ENCODE measurements at places on chromosomes 13 and 19.

DNA sequence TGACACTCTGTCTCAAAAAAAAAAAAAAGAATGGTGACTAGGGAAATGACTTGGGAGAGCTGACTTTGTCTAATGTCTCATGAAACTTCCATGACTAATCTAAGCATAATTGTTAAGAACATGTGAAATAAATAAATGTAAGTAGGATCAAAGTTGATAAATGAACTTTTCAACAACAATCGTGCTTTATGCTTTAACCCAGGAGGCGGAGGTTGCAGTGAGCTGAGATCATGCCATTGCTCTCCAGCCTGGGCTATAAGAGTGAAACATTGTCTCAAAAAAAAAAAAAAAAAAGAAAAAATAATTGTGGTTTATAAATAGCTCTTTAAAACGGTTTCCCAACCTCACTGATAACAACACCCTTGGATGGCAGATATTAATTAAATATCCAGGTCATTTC lies 12.9 kb upstream of the AKT2 start:
- no peak for DNase-seq

DNA sequence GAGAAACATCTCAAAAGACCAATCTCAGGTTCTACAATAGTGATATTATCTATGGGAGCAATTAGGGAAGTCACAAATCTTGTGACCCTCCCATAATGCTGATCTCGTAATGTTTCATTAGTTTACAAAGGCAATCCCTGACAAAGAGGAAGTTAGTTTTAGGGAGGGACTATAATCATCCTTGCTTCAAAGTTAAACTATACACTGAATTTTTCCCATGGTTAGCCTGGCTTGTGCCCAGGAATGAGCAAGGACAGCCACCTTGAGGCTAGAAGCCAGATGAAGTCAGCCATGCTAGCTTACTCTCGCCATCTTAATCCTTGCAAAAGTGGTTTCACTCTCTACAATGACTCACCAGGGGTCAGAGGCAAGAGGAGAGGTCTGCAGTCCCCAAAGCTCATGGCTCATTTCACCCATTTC lies 5.4 kb downstream of the CEACAM3 start:
- no peak for DNase-seq

- DNase-seq: no peak
Observed at GRCh38 chr19:1942934-1943555, 2.1 kb downstream of the CSNK1G2 start.

GRCh38 chr13:40979232-40979631 lies 39.9 kb downstream of the ELF1 start:
- DNase-seq: no peak

GRCh38 chr19:57302727-57303401 lies 17.4 kb upstream of the ZNF543 start:
- no peak for DNase-seq

- no peak for DNase-seq
Observed at GRCh38 chr13:105543742-105544141, 991.7 kb downstream of the EFNB2 start.

GRCh38 chr13:99041337-99041736 lies 63.5 kb upstream of the DOCK9 start:
- no peak for DNase-seq

DNA sequence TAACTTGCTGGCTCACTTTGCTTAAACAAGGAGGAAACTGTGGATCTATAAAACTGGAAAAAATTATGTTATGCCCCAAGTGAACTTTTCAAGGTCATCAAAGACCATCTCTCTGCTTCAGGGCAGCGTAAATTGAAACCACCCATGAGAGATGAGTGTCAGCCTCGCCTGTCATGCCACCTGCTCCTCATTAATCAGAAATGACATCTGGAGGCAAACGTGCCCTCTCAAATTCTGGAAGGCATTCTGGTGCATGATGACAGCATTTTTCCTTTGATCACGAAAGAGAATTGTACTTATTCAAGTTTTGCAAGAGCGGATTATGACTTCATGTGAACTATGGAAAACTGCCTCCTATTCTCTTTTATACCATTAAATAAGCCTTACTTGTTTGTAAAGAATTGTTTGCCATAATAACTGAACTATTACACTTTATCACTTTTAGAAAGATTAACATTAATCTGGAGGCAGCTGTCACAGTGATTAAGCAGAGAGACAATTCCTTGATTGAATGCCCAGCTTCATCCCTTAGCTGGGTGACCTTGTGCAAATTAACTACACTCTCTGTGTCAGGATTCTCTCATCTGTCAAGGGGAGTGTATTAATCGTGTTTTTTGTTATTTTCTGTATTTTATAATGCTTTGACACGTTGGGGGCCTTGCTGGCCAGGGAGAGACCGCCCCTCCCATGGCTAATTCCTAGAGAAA lies 17.0 kb upstream of the SACS start:
- DNase-seq: no peak

- no peak for DNase-seq
Observed at GRCh38 chr19:17075864-17076542, 426 bp downstream of the MYO9B start.

DNA sequence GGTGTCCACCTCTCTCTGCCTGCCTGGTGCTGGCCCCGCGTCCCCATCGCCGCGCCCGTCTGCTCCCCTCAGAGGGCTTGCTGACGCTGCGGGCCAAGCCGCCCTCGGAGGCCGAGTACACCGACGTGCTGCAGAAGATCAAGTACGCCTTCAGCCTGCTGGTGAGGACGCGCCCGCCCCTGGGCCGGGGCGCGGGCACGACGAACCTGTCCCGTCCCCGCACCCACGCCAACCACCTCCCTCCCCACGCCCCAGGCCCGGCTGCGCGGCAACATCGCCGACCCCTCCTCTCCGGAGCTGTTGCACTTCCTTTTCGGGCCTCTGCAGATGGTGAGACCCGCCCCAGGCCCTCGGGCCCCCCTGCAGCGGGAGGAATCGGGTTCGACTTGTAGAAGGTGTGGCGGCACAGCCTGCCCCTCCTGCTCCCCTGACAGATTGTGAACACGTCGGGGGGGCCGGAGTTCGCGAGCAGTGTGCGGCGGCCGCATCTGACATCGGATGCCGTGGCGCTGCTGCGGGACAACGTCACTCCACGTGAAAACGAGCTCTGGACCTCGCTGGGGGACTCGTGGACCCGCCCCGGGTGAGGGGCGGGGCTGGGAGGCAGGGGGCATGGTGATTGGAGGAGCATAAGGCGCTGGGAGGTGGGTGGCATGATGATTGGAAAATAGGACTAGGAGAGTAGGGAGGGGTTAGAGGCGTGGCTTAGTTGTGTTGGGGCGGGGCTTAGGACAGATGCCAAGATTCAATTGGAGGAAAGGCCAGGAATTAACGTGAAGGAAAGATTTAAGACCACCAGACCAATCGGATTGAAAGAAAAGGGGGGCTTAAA lies 6.6 kb downstream of the EPS8L1 start:
- DNase-seq: peak; percentile 29

DNA sequence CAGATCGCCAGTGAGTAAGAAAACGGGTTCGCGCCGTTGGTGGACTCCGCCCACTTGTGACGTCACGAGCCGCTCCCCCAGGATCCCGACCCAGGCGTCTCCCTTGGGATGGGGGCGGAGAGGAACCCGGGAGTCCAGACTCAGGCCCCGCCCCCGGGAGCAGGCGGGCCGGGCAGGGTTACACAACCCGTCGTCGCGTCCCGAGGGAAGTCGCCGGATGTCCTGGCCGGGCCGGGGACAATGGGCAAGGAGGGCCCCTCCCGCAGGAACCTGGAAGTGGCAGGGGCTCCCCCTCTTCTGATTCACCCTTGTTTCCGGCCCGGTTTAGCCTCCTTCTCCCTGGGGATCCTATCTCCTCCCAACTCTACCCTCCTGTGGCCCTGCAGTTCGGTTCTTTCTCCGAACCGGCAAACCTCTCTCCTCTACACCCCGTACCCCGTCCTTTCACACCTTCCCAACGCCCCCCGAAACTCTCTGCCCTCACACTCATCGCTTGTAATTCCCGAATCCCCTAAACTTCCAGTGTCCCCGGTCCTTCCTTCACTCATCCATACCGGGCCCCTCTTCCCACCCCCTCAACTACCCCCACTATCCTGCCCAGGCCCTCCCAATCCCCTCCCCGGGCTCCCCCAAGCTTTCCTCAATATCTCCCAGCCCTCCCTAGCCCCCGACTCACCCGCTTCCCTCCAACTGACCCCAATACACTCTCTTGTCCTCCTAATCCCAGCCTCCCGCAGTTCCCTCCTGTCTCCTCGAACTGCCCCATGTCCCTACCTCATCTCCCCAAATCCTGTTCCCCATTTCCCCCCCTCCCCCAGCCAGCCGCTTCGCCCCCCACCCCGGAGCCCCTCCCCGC lies 20.0 kb upstream of the ERCC1 start:
- peak; percentile 29 for DNase-seq
